ENCODE measurements at places on chromosomes 4 and X.

- DNase-seq: peak; percentile 56
Measured at GRCh38 chr4:151117371-151117962, 18.0 kb downstream of the RPS3A start.

DNA sequence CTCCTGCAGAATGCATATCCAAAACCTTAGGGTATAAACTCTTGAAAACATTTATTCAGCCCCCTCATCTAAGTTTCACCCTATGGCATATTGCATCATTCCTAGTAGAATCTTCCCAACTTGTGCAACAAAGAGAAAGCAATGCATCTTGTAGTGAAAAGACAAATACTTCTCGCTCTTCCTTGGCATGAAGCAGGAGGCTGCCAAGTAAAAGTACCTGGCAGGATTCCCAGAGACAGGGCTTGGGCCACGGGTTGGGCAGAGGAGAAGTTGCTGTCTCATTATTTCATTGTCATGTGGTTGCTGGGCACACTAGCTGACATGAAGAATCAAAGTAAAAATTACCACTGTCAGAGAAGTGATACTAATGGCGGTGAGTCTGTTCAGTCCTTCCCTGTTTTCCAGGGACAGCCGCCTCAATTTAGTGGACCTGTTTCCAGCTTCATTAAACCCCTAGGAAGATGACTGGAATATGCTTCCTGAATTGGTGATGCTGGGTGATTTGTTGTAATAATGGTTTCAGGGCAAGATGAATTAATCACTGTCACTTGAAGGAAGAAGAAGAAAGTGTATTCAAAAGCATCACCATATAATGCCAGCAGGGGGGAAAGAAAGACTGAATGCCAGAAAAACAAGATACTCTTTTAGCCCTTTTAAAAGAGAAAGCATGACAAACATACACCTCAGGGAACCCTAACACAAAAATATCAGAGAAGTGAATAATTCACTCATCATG lies 380.5 kb upstream of the IGFBP7 start:
- DNase-seq: peak; percentile 4

GRCh38 chrX:41922431-41923151 lies 763 bp downstream of the CASK start:
- no peak for DNase-seq

DNA sequence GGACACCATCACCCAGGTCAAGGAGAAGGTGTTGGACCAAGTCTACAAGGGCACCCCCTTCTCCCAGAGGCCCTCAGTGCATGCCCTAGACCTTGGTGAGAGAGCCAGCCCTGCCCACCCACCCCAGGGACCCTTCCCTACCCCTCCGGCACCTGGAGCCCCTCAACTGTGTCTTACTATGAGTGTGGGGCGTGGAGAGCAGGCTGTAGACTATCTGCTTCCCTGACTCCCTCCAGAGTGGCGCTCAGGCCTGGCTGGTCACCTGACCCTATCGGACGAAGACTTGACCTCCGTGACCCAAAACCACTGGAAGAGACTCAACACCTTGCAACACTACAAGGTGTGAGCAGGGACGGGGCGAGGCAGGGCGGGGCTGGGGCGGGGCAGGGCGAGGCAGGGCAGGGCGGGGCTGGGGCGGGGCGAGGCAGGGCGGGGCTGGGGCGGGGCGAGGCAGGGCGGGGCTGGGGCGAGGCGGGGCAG lies 4.7 kb upstream of the SRPK3 start:
- no peak for DNase-seq

GRCh38 chr4:185997296-185997695 lies 71.7 kb upstream of the TLR3 start:
- no peak for DNase-seq

DNA sequence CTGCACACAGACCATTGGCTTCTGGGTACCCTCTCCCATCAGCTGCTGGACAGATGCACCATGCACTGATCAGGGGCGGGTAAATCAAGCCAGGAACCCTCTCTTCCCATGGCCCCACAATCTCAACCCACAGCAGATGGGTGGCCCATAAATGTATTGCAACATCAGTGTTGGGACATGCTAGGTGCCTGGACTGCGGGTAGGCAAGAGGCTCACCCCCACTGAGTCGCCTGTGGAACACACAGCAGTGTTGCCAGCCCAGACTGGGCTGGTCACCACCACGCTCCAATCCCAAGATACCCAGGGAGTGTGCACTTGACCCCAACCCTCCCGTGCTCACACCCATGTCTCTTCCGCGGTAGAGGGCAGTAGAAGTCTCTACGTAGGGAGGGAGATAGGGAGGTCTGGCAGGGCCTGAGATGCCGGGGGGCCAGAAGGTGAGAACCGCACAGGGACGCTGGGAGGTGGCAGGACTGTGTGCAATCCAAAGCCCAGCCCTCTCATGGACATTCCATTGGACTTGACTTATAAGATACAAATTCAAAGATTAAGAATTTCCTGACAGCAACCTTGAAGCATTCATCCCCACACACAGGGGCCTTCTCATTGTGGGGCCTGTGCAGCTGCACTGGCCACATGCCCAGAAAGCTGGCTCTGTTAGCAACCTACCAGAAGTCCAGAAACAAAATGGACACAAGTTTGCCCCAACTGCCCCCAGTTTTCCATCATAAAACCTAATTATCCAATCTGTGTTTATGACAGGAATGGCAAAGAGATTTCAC lies 183.7 kb downstream of the NSUN7 start:
- DNase-seq: no peak

GRCh38 chrX:20144491-20144890 lies 2.9 kb upstream of the EIF1AX start:
- DNase-seq: peak; percentile 69

GRCh38 chrX:131058136-131058868 lies at the start of gene ARHGAP36:
Gene ARHGAP36, plus strand, starts transcription at chrX:131058346. Its CDS starts 23,320 bp downstream, at chrX:131081666.
- DNase-seq: no peak

GRCh38 chr4:84733343-84734033 lies 150.6 kb downstream of the CDS1 start:
- no peak for DNase-seq

DNA sequence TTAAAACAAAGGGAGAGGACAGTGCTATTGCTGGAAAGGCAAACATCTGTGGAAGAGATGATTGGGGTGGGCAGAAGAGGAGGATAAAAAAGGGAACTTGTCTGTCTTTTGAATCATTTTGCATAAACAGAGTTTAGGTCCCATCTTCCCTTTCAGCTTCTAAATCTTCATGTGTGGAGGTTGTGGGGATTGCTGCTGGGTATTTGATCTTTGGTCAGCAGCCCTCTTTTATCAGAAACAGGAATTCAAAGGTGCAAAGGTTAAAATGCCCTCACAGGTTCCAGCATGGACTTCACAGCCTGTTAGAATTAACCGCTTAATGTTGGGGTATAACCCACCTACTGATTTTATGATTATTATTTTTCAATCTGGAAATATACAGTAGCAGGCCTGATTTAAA lies 39.5 kb upstream of the TMEM154 start:
- no peak for DNase-seq

- DNase-seq: no peak
Measured at GRCh38 chr4:14069886-14070285, 442.4 kb upstream of the BOD1L1 start.

DNA sequence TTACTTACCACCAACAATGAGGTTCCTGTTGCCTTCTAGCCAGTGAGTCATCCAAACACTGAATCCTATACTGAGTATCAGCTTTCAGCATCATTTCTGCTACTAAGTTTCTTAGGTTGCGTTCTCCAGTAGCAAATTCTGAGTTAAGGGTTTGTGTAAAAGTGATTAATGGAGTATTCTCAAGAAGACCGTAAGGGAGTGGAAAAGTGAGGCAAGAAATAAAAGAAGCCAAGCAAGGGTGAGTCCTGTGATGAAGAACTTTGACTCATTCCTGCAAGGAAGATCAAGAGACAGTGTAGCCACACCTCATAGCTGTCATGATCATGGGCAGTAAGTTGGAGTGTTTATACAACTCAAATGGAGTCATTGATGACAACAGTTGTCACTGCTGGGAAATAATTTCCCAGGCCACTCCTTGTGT lies 446.2 kb downstream of the RAPGEF2 start:
- peak; percentile 57 for DNase-seq

DNA sequence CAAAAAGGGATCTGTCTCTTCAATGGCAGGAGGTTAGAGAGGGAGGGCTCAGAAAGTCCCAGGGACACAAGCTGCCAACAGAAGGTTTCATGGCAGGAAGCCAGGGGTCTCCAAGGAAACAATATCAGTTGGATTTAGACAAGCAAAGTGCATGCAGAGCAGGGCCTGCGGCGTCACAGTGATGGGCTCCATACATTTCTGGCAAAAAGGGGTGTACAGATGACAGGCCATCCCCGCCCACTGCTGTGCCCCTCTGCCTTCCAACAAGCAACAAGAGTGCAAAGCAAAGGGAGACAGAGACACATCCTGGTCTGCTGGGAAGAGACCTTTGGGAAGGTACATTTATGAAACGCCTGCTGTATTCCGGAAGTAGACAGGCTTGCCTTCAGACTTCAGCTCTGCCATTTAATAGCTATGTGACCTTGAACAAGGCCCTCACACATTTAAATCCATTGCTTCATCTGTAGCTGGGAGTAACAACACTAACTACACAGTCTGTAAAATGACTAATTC lies 121.2 kb downstream of the AFAP1 start:
- no peak for DNase-seq

- DNase-seq: no peak
Measured at GRCh38 chrX:9558615-9559014, 93.8 kb downstream of the TBL1X start.

GRCh38 chr4:125750828-125751466 lies 436.2 kb downstream of the FAT4 start:
- no peak for DNase-seq

Measured in bronchial epithelial cell (primary cell).